ENCODE measurements at places on chromosomes 5 and 9.

DNA sequence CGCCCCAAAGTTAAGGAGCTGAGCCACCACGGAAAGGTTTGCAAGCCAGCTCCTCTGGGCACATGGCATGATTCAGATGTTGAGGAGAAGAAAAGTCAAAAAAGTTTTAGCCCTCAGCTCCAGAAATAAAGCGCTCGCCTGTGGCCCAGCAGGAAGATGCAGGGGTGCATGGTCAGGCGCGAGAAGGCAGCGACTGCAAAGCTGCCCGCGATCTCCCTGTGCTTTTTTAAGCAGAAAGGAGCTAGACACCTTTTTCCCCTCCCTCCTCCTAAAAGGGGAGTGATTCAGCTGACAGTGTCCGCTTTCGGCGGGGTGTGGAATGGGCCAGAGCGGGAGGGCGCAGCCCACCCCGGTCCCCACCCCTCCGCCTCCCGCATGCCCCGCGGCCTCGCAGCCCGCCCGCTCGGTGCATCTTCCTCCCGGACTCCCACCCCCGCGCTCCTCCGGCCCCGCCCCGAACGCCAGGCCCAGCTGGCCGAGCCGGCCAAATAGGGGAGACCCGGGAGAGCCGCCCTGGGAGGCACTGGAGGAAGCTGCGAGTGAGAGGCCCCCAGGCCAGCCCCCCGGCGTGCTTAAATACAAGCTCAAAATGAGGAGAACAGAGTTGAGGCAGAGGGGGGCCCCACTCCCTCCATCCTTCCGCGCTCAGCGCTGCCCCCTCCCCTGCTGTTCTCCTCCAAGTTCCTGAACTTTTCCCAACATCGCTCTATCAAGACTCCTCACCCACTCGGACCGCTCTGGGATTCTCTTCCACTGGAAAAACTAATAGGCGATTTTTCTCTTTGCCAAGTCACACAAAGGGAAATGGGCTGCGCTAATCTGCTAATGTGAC lies at the start of gene ADAMTS12:
ADAMTS12 (minus strand) TSS at position 203 of the 832 bp plus-strand sequence; CDS start at position 69, 134 bp downstream.
- no peak for DNase-seq

DNA sequence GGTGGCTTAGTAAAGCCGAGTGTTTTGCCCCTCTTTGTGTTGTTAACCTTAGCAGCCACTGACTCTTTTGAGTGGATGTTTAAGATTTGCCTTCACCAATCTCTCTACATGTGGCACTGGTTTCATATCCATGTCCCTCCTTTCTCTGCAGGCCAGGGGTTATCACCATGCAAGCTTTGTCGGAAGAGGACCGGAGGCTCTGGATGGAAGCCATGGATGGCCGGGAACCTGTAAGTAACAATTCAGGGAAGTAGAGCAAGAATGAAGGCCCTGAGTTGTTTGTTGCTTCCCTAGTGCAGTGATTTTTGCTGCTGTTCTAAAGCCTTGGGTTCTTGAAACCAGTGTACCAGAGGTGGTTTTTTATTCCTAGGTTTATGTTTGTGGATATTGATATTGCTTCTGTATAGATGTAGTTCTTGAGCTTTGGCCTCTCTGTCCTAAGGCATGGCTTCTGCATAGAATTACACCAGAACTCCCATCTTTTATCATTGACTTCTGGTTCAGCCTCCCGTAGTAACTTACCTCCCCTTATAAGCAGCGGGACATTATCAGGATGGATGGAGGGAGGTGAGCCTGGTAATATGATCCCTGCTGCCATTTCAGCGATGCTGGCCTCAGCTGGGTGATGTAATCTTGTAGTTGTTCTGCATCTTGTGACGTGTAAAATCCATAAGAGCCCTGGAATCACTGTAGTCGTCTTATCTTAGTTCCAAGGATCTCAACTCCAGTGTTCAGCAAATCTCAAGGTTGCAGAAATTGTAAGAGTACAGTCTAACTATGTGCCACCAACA lies 161.9 kb downstream of the ARHGAP26 start:
- no peak for DNase-seq

DNA sequence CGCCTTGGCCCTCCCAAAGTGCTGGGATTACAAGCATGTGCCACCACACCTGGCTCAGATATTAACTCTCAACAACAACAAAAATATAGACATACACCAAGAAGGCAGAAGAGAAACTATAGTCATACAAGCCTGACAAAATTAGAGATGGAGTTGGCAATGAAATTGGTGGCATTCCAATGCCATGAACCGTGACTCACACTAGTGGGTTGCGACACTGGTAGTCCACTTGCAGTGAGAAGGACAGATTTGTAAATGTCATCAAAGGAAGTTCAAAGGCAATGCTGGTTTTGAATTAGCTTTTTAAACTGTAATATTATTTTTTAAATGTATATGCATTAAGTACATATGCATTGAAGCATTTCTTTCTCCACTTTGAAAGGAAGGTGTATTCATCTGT lies 8.5 kb upstream of the DNAJC25 start:
- no peak for DNase-seq

DNA sequence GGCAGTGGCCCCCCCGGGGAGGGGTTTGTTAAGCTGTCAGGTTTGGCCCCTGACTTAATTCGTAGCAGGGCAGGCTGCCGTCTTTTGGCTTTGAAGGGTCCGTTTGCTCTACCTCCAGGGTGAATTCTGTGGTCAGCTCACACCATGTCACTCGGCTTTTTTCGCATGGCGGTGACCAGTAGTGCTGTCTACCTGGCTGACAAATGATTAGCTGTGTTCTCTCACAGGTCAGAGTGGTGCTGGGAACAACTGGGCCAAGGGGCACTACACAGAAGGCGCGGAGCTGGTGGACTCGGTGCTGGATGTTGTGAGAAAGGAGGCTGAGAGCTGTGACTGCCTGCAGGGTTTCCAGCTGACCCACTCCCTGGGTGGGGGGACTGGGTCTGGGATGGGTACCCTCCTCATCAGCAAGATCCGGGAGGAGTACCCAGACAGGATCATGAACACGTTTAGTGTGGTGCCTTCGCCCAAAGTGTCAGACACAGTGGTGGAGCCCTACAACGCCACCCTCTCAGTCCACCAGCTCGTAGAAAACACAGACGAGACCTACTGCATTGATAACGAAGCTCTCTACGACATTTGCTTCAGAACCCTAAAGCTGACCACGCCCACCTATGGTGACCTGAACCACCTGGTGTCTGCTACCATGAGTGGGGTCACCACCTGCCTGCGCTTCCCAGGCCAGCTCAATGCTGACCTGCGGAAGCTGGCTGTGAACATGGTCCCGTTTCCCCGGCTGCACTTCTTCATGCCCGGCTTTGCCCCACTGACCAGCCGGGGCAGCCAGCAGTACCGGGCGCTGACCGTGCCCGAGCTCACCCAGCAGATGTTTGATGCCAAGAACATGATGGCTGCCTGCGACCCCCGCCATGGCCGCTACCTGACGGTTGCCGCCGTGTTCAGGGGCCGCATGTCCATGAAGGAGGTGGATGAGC lies 1.4 kb downstream of the TUBB4B start:
- no peak for DNase-seq

- no peak for DNase-seq
Measured at GRCh38 chr5:96177303-96177869, 215.7 kb upstream of the ELL2 start.

DNA sequence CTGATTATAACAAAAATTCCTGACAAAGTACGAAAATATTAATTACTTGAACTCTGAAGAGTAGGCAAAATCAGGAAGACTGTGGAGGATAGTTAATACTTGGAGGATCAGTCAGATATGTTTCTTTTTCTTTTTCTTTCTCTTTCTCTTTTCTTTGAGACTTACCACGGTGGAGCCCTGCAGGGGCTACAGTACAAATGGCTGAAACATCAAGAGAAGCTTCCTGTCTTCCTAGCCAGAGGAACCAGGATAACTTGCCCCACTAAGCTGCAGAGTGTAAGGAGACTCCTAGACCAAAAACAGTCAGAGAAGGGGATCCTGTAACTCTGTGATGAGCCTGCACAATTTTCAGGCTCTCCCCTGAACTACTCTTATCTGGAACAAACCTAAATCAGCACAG lies 324.6 kb upstream of the TYRP1 start:
- DNase-seq = no peak

GRCh38 chr5:139772089-139772791 lies 23.4 kb upstream of the PSD2 start:
- no peak for DNase-seq

- DNase-seq = no peak
Measured at GRCh38 chr5:113917997-113918396, 404.5 kb downstream of the YTHDC2 start.

DNA sequence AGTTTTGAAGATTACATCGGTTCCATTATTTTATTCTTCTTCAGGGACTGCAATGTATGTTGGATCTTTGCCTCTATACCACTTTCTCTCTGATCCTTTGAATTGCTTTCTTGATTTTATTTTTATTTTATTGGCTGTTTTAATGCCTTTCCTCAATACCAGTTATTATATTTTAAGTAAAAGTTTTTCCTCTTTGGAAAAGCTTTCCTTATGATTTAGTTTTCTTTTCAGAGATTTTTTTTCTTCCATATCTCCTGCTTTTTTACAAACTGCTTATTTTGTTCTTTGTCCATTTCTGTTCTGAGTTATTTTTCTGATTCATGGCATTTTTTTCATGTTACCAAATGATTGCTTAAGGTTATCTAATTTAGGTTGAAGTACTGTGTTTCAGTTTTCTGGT lies 11.5 kb downstream of the ZMAT2 start:
- no peak for DNase-seq

DNA sequence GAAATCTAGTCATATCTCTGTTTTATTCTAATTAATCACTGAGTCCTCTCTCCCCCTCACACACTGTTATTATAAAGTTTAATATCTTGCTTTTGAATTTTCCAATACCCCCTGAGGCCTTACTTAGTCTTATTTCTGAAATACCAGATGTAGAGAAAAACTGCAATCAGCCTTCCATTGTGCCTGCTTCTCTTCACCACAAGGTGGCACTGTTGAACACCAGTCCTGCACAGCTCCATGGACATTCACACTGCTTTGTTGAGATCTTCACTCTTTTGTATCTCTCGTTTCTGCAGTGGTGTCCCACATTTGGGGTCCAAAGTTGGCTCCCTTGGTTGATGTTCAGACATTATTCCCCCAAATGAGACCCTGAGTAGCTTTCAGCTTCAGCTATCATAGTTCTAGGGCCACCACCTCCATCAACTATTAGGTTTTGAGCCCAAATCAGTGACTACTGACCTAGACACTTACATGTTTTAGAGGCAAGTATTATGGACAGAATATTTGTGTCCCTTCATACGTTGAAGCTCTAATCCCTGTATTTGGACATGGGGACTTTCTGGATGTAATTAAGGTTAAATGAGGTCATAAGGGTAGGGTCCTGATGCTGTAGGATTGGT lies 24.3 kb downstream of the BOD1 start:
- no peak for DNase-seq

GRCh38 chr5:120007598-120007997 lies 378.2 kb downstream of the FAM170A start:
- DNase-seq = no peak

GRCh38 chr9:131263701-131264100 lies 12.6 kb downstream of the FAM78A start:
- DNase-seq = no peak

- no peak for DNase-seq
Measured at GRCh38 chr5:76606701-76607100, 16.5 kb downstream of the F2RL2 start.

DNA sequence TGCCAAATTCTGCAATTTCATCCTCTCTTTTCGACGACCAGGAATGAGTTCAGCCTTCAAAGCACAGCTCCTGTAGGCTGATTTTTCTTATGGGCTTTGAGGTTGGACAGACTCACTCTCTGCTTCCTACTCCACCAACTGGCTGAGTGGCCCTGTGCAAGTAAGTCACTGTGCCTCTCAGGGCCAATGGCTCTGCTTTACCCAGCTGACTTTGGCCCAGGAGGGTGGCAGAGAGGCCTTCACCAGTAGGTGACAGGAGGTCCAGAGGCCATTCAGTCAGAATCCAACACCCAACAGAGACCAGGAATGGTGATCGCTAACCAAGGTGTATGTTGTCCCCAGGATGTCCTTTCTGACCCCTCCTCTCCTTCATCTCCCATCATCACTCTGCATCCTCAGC lies 49.5 kb upstream of the ALDH1B1 start:
- DNase-seq = no peak

GRCh38 chr5:90279091-90279490 lies 130.5 kb downstream of the CETN3 start:
- DNase-seq = no peak

GRCh38 chr5:157233515-157233914 lies 32.4 kb upstream of the CYFIP2 start:
- DNase-seq = no peak

- DNase-seq = no peak
Measured at GRCh38 chr5:97847920-97848631, 665.0 kb upstream of the RIOK2 start.

- DNase-seq = no peak
Measured at GRCh38 chr5:121313886-121314285, 537.8 kb upstream of the FTMT start.

- no peak for DNase-seq
Measured at GRCh38 chr9:21504894-21505293, 22.8 kb upstream of the IFNE start.

DNA sequence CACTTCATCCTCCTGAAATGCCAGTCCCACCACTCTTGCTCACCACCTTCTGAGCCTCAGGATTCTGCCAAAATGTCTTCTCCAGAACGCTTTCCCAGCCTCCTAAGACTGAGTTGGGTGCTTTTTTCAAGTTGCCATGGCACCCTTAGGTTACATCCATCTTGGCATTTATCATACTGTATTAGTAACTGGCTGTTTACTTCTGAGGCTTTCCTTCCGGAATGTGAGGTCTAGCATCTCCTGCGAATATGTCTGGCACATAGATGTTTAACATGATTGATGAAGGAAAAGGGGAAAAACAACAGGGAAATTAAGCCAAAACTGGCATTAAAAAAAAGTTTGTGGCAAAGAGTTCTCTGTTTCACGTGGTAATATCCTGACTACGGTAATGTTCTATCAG lies 24.9 kb downstream of the RNF130 start:
- no peak for DNase-seq

GRCh38 chr5:147472664-147473475 lies 37.0 kb downstream of the DPYSL3 start:
- no peak for DNase-seq

DNA sequence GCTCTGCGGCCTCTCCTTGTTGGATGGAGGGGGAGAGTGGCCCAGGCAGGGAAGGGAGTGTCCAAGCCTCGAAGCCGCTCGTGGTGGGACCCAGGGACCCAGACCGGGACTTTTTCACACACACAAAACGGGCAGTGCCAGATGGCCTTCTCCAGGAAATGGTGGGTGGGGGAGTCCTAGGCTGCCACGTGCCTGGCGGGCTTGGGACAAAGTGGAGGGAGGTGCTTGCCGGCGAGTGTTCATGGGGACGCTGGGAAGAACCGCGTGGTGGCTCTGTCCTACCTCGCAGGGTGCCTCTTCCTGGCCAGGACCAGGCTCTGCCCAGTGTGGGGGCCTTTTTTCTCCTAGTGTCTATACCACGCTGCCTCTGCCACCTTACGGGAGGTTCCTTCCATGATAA lies 155.0 kb upstream of the COL5A1 start:
- no peak for DNase-seq

- no peak for DNase-seq
Measured at GRCh38 chr5:136811086-136811485, 445.7 kb upstream of the TRPC7 start.

- DNase-seq = no peak
Measured at GRCh38 chr5:26674846-26675245, 363.5 kb downstream of the CDH9 start.
